Posterior cingulate gyrus (tissue), 11 donors: ENCODE measurements at places on chromosomes 16 and 17.

DNA sequence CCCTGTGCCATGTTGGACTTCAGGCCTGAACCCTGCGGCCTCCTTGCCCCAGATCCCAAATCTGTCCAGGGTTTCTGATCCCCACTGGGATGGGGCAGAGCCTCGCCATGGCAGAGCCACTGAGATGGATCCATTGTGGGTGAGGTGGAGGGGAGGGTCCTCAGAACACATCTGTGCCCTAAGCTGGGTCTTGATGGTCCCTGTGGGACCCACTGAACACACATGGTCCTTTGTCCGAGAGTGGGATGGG is 38.0 kb upstream of the KSR1 start:
- DNase-seq = no peak

- DNase-seq = no peak
Observed at GRCh38 chr16:66639091-66639885, 34.8 kb downstream of the CMTM3 start.

GRCh38 chr16:87675111-87675719 is 72.9 kb downstream of the JPH3 start:
- DNase-seq = no peak

GRCh38 chr17:48671697-48672171 is 45.6 kb upstream of the HOXB9 start:
- peak; percentile 97 for DNase-seq

GRCh38 chr17:38897671-38898290 is 27.6 kb upstream of the LASP1NB start:
- DNase-seq = no peak
